HEK293T (cell line): ENCODE measurements at places on chromosomes 13 and 19.

DNA sequence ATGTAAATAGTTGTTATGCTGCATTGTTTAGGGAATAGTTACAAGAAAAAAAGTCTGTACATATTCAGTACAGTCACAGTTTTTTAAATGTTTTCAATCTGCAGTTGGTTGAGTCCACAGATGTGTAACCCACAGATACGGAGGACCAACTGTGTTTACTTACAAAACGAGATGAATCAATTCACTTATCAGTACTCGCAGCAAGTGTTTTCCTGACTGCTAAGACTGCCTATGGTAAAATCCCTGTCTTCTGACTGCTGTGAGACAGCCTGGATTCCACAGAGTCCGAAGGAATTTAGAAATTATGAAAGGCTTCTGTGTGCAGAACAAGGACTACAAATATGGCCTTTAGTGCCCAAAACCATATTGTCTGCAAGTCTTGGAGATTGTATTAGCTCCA lies 45.7 kb upstream of the C1QTNF9 start:
- no peak for DNase-seq

- no peak for DNase-seq
Observed at GRCh38 chr13:77696879-77697216, 639 bp upstream of the SLAIN1 start.

- DNase-seq: no peak
Observed at GRCh38 chr19:4649392-4650047, 10.2 kb downstream of the TNFAIP8L1 start.

GRCh38 chr13:85191996-85192718 lies 607.1 kb downstream of the SLITRK6 start:
- no peak for DNase-seq

- no peak for DNase-seq
Observed at GRCh38 chr13:73995736-73996135, 138.5 kb downstream of the KLF12 start.

DNA sequence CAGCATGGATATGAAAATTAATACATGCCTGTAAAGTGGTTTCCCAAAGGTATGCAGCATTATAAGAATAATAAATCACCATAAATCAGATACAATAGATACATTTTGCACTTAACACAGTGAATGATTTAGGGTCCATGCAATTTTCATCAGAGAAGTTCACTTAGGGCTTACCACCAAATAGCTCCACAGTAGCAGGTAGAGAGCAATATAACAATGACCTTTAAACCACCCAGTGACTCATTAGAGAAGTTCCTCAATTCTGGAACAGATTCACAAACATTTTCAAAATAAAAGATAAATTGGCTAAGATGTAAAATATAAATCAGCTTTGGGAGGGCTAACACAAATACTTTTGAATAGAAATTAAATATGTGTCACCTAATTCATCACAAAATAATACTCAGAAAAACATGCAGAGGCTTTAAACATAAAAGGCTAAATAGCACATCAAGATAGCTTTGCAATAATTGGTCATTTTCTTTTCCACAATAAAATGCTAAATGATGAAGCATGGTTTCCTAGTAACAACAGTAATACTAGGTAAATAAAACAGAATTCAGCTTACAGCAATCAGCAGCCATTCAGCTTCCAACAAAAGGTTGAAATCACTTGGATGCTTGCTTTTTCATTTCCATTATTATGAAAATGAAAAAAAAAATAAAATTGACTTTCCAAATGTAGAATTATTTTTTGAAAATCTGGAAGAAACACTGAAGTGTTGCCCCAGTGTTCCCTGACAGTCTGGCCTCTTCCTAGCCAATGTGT lies 84.3 kb upstream of the NBEA start:
- DNase-seq: no peak

GRCh38 chr19:1252221-1252820 lies 3.9 kb downstream of the MIDN start:
- DNase-seq: no peak

DNA sequence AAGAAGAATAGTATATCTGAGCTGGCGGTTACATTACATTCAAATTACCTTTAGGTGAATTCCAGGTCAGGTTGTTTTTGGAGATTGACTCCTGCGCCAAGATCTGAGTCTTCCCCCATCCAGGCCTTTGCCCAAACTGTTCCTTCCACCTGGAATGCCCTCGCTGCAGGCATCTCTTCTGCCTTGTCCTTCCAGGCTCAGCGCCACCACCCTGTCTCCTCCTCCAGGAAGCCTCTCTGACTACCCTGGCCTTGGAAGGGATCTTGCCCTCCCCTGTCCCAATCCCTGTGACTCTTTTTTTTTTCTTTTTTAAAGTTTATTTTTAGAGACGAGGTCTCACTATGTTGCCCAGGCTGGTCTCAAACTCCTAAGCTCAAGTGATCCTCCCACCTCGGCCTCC lies 1.7 kb upstream of the HOMER3 start:
- no peak for DNase-seq

- DNase-seq: no peak
Observed at GRCh38 chr19:34508540-34508939, 27.0 kb downstream of the WTIP start.

DNA sequence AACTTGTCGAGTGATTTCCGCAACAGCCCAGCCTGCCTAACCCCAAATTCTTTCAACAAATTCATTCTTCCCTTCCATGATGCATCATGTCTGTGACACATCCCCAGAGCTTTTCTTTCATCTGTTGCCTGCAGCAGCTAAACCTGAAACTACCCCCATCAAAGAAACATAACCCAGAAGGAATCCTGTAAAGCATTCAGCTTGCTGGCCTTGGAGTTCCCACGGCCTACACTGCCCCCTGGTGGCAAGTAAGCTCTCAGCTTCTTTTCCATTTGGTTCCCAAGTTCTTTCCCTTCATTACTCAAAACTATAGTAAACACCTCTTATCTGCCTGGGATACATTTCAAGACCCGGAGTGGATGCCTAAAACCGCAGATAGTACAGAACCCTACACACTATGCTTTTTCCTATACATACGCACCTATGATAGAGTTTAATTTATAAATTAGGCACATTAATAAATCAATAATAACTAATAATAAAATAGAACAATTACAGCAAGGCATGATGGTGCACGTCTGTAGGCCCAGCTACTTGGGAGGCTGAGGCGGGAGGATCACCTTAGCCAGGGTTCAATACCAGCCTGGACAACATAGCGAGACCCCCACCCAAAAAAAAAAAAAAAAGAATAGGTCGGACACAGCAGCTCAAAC lies 7.4 kb downstream of the ETHE1 start:
- DNase-seq: peak; percentile 77

DNA sequence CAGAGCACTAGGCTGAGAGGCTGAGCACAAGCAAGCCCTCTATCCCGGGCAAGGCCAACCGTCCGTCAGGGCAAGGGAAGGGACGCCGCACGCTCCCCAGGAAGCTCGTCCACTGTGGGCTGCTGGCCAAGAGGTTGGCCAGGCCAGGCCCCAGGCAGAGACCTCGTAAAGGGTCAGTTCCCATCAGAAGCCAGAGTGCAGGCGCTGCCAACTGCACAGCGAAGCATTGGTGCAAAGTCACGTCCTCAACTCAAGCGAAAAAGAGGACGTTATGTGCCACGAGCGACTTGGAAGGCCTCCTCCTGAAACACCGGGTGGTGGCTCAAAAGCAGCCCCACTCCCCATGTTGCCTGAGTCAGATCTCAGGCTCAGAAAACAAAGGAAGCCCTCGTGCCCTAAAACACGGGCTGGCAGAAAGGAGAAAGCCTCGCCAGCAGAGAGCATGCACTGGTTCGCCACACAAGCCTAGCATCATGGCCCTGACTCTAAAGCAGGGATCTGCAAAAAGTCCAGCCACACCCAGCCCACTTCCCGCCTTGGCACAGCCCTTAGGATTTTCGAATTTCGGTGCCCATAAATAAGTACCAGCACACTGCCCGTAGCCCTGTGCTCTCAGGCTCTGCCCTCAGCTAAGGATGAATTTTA lies 4.7 kb downstream of the AKAP8 start:
- no peak for DNase-seq

- no peak for DNase-seq
Observed at GRCh38 chr19:58330458-58330857, 3.7 kb downstream of the ZSCAN22 start.

GRCh38 chr19:50460161-50460765 lies 16.0 kb upstream of the EMC10 start:
- no peak for DNase-seq

- no peak for DNase-seq
Observed at GRCh38 chr13:40388617-40389016, 277.8 kb downstream of the FOXO1 start.

- DNase-seq: no peak
Observed at GRCh38 chr13:97440598-97441170, 6.7 kb downstream of the RAP2A start.

DNA sequence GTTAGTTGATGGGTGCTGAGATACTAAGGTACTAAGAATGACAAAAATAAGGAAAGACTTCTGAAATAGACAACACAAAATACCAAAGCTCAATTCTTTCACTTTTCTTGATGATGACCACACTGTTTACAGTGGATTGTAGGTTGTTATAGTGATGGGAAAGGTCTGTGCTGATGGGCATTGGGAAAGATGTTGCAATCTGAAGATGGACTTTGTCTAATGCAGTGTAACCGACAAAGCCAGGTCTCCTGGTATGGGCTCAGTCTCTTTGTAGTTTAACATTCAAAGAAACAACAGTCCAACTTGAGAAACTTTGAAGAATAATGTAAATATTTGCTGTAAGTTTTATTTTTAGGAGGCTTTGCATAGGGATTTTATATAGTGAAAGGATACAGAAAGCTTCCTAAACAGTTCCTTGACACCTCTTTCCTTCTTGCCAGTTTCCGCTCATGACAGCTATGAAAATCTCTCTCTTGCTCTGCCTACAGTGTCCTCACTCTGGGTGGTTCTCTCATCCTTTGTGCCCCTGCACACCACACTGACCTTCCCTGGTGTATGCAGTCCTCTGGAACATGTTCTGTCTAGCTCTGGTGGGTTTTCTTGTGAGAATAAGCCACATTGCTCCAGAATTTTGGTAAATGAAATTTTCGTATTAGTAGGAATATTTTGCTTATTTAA lies 172.2 kb downstream of the KCNRG start:
- no peak for DNase-seq

- DNase-seq: no peak
Observed at GRCh38 chr19:17347361-17347760, 10.0 kb downstream of the GTPBP3 start.

DNA sequence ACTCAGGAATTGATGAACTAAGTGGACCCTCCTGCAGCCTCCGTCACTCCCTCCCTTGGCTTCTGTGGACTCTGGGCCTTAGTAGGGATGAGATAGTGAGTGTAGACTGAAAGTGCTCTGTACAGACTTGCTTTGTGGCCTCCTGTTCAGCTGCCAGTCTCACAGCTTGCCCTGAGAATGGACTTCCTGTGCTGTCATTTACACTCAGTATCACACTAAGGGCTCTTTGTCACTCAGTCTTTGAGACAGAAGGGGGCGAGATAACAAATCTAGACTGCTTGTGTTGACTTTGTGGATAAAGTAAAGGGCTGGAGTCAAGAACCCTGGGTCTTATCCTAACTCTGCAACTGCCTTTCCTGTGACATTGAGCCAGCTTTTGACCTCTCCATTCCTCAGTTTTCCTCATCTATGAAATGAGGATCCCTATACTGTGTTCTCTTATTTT lies 21.0 kb upstream of the SPRY2 start:
- peak; percentile 44 for DNase-seq

- DNase-seq: no peak
Observed at GRCh38 chr13:102317593-102317992, 84.3 kb downstream of the FGF14 start.

DNA sequence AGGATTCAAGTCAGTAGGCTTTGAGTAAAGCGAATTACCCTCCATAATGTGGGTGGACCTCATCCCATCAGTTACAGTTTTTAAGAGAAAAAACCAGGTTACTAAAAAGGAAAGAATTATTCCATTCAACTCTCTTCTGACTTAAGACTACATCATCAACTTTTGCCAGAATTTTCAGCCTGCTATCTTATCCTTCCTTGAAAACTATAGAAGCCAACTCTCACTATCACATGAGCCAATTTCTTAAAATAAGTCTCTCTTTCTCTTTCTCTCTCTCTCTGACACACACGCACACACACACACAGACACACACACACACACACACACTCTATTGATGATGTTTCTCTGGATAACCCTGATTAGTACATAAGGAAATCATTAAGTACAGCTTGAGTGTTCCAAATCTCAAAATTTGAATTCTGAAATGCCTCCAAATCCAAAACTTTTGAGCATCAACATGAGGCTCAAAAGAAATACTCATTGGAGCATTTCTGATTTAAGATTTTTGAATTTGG lies 217.0 kb upstream of the PRR20A start:
- no peak for DNase-seq
